Left kidney (tissue), 8 donors: ENCODE measurements at places on chromosomes 3 and 15. TPM values are rescaled to one million over a fixed set of nuclear protein-coding genes. Genes with fewer than 3 reads are reported as not detected.

- DNase-seq = no peak
Measured at GRCh38 chr3:29601861-29602585, 321.2 kb downstream of the RBMS3 start.

DNA sequence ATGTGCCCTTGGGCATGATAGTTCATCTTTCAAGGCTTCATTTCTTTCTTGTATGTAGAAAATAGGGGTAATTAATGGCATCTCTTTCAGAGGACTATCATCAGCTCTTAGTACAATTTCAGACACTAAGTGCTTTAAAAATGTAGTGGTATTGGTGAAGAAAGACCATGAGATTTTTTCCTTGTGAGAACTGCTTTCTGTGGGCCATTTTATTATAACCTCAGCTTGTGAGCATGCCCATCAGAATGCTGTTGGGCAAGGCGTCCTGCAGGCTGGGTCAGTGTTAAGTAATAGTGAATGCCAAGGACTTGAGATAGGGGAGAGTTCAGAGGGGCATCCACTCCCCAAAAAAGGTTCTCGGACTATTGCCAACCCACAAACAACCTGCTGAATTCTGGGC is 187.9 kb downstream of the GHSR start:
- DNase-seq = no peak

DNA sequence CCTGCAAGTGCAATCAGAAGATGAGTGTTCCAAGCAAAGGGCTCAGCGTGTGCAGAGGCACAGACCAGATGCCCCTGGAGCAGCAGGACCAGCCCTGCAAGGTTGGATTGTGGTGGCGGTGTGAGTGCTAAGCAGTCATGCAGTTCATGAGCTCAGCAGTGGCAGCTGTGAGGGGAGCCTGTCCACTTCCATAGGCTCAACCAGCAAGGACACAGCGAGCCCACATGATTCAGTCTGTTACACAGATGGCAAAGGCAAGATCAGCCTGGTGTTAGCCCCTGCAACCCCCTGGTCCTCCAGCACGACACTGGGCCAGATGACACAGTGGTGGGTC is 95.9 kb upstream of the PRR23E start:
- no peak for DNase-seq

DNA sequence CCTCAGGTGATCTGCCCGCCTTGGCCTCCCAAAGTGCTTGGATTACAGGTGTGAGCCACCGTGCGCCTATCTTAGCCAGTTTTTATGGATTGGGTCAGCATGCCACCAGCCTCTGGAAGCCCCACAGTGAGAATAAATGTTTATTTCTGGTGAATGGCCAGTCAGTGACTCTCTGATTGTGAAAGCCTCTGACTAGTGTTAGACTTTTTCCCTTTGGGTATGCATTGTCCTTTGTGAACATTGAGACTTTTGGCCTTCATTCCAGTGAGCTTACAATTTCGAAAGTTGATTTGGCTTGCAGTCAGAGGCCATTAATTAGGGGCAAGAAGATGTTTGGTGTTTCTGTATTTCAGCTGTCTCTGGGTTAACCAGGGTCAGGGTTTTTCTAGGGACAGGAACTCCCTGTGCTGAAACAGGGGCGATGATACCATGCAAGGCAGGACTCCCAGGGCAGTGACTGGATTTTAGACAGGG is 274.5 kb upstream of the C2CD4B start:
- DNase-seq = no peak

GRCh38 chr3:70816346-70816745 is 503.9 kb upstream of the MDFIC2 start:
- no peak for DNase-seq

DNA sequence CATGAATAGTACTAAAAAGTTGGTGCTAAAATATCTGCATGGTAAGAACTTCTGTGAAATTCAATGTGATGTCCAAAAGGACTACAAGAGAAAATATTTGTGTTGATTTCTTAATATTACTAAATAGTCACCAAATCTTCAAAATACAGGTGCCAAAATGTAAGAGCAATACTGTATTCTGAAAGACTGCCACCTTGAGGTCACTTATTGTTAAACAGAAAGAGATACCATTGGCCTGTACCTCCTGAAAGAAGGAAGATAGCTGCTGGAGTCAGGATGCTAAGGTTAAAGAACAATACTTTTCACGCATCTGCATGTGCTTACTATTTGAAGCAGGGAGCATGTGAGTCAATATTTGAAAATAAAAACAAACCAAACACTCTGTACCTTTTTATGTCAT is 72.0 kb upstream of the LSAMP start:
- DNase-seq = no peak

- DNase-seq = peak; percentile 41
Measured at GRCh38 chr15:79431636-79432344, at the start of gene MINAR1. MINAR1 (plus strand) TSS chr15:79432336; CDS start chr15:79456148, 23,812 bp downstream.

DNA sequence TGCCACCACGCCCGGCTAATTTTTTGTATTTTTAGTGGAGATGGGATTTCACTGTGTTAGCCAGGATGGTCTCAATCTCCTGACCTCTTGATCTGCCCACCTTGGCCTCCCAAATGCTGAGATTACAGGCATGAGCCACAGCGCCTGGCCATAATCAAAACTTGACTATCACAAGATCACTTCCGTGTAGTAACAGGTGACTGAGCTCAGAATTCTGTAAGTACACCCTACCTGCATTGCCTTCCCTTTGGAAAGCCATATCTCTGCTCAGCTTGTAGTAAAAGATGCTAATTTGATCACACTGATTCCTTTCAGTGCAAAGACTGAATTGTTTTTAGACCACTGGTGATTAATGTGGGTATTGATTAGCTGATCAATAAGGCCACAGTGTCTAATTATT is 167.1 kb downstream of the SHOX2 start:
- DNase-seq = no peak

Gene IL5RA
- 0.73 TPM for polyA plus RNA-seq

Gene TMEM266
- polyA plus RNA-seq = 12.3 TPM
